ENCODE measurements at places on chromosomes 11 and 22.

- DNase-seq = no peak
Observed at GRCh38 chr22:27192135-27192829, 534.9 kb downstream of the MIAT start.

DNA sequence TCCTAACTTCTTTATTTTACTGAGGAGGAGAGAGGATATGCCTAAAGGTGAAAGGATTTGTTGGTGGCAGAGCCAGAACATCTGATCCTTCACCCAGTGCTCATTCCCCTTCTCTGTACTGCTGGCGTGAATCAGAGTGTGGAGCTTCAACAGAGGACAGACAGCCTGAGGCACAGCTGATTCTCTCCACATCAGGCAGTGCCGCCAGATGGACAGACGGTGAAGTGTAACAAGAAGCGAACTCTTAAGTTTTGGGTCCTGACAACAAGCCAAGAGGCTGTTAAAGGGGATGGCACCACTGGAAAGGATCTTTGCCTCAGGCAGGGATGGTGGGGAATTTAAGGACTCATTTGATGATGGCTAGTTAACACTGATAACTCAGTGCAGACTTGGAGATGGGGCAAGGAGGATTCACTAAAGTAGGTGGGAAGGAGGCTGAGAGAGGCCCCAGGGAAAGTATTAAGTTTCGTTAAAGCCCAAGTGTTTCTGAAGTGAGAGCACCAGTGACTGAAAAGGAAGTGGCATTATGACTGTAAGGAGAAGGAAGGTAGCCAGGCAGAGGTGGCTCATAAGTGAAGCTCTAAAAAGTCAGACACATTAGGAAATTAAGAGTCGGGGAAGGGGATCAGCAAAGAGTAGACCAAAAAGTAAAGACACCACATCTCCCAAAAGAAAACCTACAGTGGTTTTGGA lies 81.3 kb downstream of the CLPB start:
- no peak for DNase-seq

DNA sequence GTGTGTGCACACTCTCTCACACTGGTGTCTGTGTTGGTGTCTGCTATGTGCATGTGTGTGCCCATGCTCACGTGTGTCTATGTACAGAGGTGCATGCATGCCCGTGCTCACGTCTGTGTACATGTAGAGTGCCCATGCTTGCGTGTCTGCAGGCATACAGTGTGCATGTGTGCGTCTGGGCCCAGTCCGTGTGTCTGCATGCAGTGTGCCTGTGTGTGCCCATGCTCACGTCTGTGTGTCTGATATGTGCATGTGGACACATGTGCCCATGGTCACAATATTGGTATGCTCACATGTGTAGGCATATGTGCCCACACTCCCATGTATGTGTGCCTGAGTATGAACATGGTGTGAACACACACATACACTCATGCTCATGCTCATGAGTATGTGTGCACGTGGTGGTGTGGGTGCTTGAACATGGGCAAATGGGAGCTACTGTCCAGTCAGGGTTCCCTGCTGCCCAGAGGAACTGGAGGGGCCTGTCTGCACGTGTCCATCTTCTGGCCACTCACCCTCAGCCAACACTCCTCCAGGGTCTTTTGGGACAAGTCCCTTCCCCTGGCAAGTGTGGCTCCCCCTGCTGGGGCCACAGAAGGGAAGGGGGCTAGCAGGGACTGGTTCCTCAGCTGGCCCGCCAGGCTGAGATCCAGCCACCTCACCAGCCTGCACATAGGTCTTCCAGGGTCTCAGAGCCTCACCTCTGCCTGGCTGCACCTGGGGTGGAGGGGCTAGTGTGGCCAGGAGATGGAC lies 7.3 kb upstream of the TBX1 start:
- DNase-seq = no peak

DNA sequence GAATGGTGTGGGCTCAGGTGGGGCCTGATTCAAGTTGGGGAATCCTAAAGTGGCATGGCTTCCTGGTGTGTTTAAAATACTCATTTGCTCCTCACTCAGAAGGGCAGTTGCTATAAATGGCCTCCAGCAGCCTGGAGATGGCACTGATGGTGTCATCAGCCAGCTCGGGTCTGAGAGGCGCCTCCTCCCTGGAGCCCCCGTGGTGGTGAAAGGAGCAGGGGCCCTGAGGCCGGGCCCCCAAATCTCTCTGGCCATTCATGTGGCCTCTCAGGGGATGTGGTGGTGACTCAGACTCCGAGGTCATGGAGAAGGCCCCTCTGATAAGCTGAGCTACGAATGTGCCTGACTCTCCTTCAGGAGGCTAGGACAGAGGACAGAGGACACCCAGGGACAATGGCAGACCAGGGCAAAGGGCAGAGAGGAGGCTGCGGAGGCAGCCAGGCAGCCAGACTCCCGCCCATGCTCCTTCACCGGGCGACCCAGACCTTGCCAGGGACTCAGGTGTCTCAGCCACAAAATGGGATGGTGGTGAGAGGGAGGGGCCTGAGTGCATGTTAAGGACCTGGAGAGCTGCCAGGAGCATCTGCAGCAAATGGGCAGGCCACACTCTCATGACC lies 129.2 kb downstream of the CTTN start:
- no peak for DNase-seq

DNA sequence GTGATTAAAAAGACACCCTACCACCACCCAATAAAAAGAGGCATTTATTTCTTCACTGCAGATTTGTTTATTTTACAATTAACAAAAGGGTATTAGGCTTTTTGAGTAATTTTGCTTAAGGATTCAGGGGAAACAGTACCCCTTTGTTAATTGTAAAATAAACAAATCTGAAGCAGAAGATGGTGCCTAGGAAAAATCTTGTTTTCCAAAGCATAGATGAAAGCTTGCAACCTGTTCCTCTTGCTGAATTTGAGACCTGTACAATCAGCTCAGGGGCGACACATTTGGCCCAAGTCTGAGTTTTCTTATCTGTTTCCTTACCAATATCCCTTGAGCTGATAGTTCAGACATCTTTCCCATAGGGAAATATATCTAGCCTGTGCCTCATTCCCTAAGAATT lies 171.9 kb downstream of the GRIA4 start:
- DNase-seq = no peak

DNA sequence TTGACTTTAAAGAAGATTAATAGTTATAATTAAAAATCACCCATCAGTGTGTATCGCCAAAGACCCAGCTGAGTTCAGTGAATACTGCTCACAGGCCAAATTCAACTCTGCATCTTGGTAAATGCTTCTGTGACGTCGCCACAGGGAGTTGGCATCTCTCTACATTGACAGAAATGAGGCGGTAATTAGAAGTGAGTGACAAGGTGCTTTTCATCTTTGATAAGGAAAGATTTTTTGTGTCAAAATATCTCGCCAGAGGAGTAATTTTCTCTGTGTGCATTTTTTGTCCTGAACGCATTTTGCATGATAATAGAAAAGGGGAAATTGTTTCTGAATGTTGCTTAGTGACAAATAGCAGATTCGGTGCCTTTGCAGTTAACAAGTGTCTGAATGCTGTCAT lies 345.8 kb downstream of the CNTN5 start:
- DNase-seq = no peak

DNA sequence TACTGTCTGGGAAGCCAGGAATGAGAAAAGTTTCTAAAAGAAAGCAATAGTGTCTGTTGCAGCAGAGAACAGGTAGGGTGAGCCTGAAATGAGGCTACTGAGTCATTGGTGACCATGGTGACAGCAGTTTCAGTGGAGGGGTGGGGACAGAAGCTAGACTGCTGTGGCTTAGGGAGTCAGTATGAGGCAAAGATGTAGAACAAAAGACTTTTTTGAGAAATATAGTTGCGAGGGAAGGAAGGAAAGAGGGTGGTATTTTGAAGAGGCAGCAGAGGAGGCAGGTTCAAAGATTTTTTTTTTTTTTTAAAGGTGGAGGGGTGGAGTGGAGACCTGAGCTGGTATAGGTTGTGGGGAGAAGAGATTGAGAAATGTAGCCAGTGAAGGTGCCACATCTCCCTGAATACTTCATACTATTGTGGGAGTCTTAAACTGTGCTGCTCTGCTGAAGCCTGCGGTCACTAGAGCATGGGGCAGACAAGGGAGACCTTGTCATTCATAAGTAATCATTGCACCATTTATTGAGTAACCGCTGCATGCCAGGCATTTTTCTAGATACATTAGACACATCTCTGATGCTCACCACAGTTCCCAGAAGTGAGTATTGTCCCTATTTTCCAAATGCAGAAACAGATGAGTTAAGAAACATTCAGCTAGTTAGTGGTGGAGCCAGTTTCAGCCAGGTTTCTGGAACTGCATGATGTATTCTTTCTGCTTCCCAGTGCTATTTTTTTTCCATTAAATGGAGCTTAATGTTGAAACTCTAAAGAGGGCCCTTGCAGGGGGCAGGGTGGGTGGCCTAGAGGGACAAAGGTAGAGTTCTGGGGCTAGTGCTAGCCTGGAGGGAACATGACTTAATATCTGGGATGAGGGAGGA lies 49.9 kb downstream of the STIM1 start:
- no peak for DNase-seq

DNA sequence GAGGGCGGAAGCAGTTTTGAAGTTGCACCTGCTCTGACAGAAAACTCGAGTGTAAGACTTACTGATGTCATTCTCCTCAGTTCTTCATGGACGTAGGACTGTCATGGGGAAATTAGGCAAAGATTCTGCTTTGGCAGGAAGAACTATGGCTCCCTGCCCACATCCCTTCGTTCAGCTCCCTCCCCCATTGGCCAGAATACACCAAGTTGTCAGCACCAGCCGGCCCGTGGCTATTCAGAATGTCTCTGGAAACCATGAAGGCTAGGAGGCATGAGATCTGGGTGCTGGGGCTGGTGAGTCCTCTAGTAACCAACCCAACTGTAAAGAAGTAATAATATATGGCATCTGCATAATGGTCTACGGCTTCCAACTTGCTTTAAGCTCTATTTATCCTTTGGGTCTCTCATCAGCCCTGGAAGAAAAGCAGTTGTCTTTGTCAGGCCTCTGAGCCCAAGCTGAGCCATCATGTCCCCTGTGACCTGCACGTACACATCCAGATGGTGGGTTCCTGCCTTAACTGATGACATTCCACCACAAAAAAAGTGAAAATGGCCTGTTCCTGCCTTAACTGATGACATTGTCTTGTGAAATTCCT lies 74.1 kb downstream of the PIWIL4 start:
- DNase-seq = no peak

DNA sequence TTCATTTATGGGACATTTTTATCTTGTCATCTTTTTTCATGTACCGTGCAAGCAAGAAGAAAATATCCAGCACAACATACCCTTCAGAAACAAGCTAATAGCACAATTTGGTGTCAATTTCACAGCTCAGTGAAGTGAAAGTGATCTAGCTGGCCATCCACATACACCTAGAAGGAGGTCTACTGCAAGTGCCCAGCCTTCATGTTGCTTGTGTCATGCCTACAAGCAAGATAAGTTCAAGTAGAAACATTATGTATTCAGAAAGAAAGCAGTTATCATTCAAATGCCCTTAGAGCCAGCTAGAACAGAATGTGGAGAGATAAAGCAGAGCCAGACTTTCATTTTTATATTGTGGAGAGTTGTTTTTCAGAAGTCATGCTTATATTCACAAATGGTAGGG lies 325.7 kb upstream of the PITPNB start:
- no peak for DNase-seq

DNA sequence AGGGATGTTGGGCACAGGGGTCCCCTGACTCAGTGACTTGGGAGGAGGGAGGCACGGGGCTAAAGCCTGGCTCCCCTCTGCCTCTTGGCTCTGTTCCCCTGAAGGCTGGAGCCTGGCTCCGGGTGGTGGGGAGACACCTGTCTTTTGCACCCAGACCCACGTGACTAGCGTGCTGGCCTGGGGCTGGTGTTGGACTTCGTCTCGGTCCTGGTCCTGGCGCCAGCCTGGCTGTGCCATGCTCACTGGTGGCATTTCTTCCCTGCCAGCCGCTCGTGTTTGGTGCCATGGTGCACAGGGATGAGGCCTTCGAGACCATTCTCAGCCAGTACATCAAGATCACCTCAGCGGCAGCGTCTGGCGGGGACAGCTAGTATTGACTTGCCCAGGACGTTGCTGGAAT lies 56.7 kb downstream of the GRAMD4 start:
- DNase-seq = no peak

GRCh38 chr11:71251151-71251721 lies 1.1 kb downstream of the SHANK2 start:
- DNase-seq = no peak

- DNase-seq = no peak
Observed at GRCh38 chr11:78138694-78139421, 568 bp downstream of the ALG8 start.

GRCh38 chr22:31344578-31345330 lies 1.4 kb downstream of the PATZ1 start:
- no peak for DNase-seq

GRCh38 chr11:71129624-71130023 lies 122.8 kb downstream of the SHANK2 start:
- no peak for DNase-seq

- DNase-seq = no peak
Observed at GRCh38 chr11:44611687-44612434, 46.4 kb downstream of the CD82 start.

DNA sequence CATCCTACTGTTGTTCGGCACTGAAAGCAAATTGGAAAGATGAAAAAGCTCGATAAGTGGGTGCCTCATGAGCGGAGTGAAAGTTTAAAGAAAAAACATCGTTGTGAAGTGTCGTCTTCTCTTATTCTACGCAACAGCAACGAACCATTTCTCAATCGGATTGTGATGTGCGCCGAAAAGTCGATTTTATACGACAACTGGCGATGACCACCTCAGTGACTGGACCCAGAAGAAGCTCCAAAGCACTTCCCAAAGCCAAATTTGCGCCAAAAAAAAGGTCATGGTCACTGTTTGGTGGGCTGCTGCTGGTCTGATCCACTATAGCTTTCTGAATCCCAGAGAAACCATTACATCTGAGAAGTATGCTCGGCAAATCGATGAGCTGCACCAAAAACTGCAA lies 58.4 kb upstream of the FBXO3 start:
- no peak for DNase-seq

GRCh38 chr11:108886005-108886659 lies 221.3 kb downstream of the DDX10 start:
- no peak for DNase-seq

DNA sequence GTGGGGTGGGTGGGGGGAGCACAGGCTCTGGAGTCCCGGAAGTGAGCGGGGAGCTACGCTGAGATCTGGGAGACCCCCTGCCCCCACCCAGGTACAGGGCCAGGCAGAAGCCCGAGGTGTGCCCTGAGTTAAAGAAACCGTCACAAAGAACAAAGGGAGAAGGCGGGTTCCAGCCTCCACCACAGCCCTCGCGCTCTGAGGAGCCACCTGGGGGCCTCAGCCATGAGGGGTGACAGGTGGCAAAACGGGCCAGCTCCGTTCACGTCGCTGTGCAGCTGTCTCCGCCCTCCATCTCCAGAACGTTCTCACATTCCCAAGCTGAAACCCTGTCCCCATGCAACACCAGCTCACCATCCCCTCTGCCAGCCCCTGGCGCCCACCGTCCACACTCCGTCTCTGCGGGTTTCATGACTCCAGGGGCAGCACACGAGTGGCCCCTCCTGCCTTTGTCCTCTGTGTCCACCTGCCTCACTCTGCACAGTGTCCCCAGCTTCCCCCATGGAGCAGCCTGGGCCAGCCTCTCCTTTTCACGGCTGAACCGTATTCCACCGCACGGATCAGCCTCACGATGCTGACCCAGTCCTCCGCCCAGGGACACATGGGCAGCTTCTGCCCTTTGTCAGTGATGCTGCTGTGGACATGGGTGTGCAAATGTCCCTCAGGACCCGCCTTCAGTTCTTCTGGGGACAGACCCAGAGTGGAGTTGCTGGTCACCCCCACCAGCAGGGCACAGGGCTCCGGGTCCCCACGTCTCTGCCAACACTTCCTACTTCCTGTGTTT lies 1.7 kb upstream of the MUC5B start:
- DNase-seq = no peak
